Body of pancreas (tissue), 4 donors: ENCODE measurements at places on chromosomes 12 and 14. TPM values are rescaled to one million over a fixed set of nuclear protein-coding genes. Genes with fewer than 3 reads are reported as not detected.

GRCh38 chr14:53193193-53193592 is 40.1 kb upstream of the DDHD1 start:
- H3K27me3 ChIP-seq = no peaks in the 10 kb centered on the region
- no peak overlapping the region for H3K27ac ChIP-seq
- peaks cover 7% of the 10 kb centered on the region for H3K4me1 ChIP-seq
- DNase-seq = no peak

- no peaks in the 10 kb centered on the region for H3K27me3 ChIP-seq
- no peak overlapping the region for H3K27ac ChIP-seq
- H3K4me3 ChIP-seq = no peak overlapping the region
- no peaks in the 10 kb centered on the region for H3K36me3 ChIP-seq
- H3K4me1 ChIP-seq = no peaks in the 10 kb centered on the region
These were observed 30.1 kb downstream of the CKAP4 start for GRCh38 chr12:106217706-106218105.

DNA sequence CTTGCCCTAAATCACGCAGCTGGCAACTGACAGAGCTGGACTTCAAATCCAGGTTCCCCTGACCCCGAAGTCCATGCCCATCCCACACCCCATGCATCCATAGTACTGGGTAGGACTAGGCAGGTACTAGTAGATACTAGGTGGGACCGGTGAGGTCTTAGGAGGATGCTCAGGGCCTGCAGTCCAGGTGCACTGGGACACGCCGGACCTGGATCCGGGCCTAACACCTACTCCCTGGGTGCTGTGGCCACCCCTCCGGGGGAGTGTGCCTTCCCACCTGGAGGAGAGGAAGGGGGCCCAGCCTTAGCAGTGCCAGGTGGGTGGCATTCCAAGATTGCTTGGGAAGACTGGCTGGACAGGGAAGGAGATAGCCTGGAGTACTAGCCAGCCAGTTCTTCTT is 64.8 kb downstream of the CACNA1C start:
- H3K27ac ChIP-seq = no peak overlapping the region
- H3K4me1 ChIP-seq = peaks cover 15% of the 10 kb centered on the region
- no peaks in the 10 kb centered on the region for H3K27me3 ChIP-seq
- DNase-seq = no peak
- no peak overlapping the region for H3K4me3 ChIP-seq
- no peaks in the 10 kb centered on the region for H3K36me3 ChIP-seq

- DNase-seq = no peak
- no peaks in the 10 kb centered on the region for H3K36me3 ChIP-seq
- H3K4me3 ChIP-seq = no peak overlapping the region
These were observed 14.9 kb downstream of the C2CD5 start for GRCh38 chr12:22529281-22530060.

DNA sequence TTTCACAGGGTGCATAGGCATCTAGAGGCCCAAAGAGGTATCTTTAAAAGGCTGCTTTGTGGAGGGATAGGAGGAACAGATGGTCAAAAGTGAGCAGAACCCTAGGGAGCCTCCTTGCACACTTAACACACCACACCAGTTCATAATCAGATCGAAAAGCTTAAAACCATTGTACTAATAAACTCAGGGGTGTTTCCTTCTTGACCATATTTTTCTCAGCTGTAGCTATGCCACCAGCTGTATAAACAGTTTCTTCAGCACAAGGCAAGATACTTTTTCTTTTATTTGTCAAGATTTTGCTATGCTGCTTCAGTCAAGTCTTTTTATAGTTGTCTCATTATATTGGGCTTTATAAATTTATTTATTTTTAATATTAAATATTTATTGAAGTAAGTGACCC is 88.7 kb downstream of the RIC8B start:
- H3K4me3 ChIP-seq = no peak overlapping the region
- no peak overlapping the region for H3K27ac ChIP-seq
- DNase-seq = no peak
- peaks cover 2% of the 10 kb centered on the region for H3K36me3 ChIP-seq

GRCh38 chr14:65101631-65102440 is 481 bp downstream of the MAX start:
- no peaks in the 10 kb centered on the region for H3K27me3 ChIP-seq
- peak overlapping the region; percentile 97 for H3K4me3 ChIP-seq
- H3K4me1 ChIP-seq = peaks cover 26% of the 10 kb centered on the region

GRCh38 chr14:93958567-93959238 is 17.7 kb downstream of the ASB2 start:
- no peaks in the 10 kb centered on the region for H3K36me3 ChIP-seq
- H3K4me3 ChIP-seq = no peak overlapping the region
- H3K27me3 ChIP-seq = no peaks in the 10 kb centered on the region
- DNase-seq = no peak

- no peak for DNase-seq
- no peak overlapping the region for H3K4me3 ChIP-seq
- no peaks in the 10 kb centered on the region for H3K36me3 ChIP-seq
These were observed 120.5 kb downstream of the TBC1D30 start for GRCh38 chr12:64944966-64945365.

- no peaks in the 10 kb centered on the region for H3K27me3 ChIP-seq
- no peak for DNase-seq
- no peaks in the 10 kb centered on the region for H3K36me3 ChIP-seq
- no peak overlapping the region for H3K27ac ChIP-seq
- H3K4me1 ChIP-seq = no peaks in the 10 kb centered on the region
These were observed 37.6 kb upstream of the MGAT4C start for GRCh38 chr12:86293682-86294240.

GRCh38 chr12:24902511-24903328 is 46.2 kb downstream of the BCAT1 start:
- H3K27ac ChIP-seq = peak overlapping the region; percentile 20
- no peaks in the 10 kb centered on the region for H3K36me3 ChIP-seq
- no peak for DNase-seq
- H3K4me1 ChIP-seq = peaks cover 6% of the 10 kb centered on the region

DNA sequence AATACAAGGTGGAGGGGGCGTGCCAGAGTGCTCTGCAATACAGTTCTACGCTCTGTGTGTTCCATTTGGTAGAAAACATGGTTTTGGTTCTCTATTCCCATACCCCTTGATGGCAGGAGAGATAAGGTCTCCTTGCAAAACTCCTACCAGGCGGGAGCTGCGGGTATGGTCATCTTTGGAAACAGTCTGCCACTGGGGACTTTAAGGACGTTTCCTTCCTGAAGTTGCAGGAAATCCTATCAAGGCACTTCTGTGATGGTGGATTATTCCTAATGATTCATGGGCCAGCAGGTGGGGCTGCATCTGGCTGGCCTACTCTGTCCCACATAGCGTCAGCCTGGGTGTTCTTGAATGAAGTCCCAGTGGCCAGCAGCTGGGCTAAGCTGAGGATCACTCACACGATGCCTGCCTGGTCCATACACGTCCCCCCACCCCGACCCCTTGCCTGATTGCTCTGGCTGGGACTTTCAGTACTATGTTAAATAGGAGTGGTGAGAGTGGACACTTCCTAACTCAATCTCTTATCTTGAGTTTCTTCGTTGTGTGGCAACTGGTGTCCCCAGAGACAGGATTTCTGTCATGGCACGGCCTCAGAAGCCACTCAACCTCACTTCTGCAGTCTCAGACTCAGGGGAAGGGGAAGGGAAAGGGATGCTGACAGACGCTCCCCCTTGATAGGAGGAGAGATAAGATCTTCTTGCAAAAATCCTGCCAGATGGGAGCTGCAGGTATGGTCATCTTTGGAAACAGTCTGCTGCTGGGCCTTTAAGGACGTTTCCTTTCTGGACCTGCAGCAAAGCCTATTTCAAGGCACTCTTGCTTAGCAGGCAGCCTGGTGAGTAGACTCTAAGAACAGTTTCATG is 61.0 kb upstream of the FKBP4 start:
- no peak overlapping the region for H3K4me3 ChIP-seq
- no peaks in the 10 kb centered on the region for H3K4me1 ChIP-seq
- no peak overlapping the region for H3K27ac ChIP-seq

DNA sequence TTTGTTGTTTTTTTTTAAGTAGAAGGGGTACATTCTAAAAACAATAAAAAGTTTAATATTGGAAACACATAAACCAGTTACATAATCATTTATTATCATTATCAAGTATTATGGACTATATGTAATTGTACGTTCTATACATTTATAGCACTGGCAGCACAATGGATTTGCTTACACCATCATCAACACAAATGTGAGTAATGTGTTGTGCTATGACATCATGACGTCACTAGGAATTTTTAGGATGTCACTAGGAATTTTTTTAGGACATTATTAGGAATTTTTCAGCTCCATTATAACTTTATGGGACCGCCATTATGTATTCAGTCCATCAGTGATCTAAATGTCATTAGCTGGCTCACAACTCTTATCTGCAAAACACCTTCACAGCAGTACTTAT is 126.8 kb upstream of the SYT10 start:
- no peaks in the 10 kb centered on the region for H3K36me3 ChIP-seq
- DNase-seq = no peak
- no peaks in the 10 kb centered on the region for H3K27me3 ChIP-seq
- no peak overlapping the region for H3K4me3 ChIP-seq
- no peaks in the 10 kb centered on the region for H3K4me1 ChIP-seq

DNA sequence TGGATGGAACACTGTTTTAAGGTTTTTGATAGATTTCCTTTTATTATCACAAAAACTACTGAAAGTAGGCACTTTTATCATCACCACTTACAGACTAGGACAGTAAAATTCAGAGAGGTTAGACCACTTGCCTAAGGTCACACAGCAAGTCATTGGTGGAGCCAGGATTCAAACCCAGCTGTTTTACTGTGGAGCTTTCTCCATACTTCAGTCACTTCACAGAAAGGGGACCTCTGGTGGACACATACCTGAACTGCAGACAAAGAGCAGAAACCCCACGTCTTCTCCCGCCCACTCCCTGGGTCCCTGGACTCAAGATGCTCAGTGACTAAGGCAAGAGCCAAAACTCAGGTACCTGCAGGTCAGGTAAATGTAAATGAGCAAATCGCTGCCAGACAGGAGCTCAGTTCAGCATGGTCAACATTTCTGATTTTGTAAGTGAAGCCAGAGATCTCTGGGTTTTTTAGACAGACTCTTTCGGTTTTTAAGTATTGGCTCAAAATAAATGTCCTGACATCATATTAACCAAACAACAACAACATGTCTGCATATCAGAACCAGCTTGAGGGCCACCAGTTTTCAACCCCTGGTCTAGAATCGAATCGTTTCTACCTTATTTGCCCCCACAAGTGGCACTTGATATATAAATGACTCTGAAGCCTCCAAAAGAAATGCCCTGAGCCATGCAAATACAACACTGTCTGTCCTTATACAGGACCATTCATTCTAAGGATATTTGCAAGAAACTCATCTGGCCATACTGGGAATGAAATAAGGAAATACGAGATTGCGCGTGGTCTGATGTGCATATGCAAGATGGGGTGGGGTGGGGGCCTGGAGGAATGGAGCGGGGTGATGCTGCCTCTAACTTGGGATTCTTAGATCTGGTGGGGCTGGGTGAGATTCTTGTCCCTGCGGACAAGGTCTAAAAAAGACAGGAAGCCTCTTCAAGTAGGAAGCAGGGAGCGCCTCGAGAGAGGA is 110.9 kb downstream of the KSR2 start:
- H3K36me3 ChIP-seq = no peaks in the 10 kb centered on the region
- no peaks in the 10 kb centered on the region for H3K4me1 ChIP-seq
- no peak overlapping the region for H3K4me3 ChIP-seq
- H3K27ac ChIP-seq = no peak overlapping the region
- DNase-seq = peak; percentile 48

GRCh38 chr12:123080634-123081033 is 70.3 kb downstream of the PITPNM2 start:
- no peaks in the 10 kb centered on the region for H3K27me3 ChIP-seq
- DNase-seq = no peak
- peaks cover 14% of the 10 kb centered on the region for H3K4me1 ChIP-seq

GRCh38 chr12:104182144-104182543 is 33.4 kb upstream of the TXNRD1 start:
- DNase-seq = peak; percentile 89
- H3K36me3 ChIP-seq = no peaks in the 10 kb centered on the region
- peak overlapping the region; percentile 82 for H3K27ac ChIP-seq
- no peaks in the 10 kb centered on the region for H3K27me3 ChIP-seq
- peaks cover 35% of the 10 kb centered on the region for H3K4me1 ChIP-seq

DNA sequence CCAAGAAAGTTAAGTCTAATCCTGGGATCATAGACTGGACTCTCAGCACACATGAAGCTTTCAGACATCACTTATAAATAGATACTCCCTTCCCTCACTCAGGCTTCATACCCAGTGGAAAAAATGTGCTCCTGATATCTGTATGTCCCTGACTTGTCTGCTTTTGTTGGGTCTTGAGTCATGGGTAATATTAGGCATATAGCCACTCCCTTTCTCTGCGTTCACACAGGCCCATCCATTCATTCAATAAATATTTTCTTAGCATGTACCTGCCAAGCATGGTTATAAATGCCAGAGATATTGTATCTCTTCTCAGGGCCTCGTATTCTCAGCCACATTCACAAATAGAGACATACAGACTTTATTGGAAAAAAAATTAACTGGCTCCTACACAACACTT is 43.5 kb downstream of the COX16 start:
- peaks cover 31% of the 10 kb centered on the region for H3K4me1 ChIP-seq
- no peak for DNase-seq
- H3K27me3 ChIP-seq = no peaks in the 10 kb centered on the region
- no peak overlapping the region for H3K4me3 ChIP-seq
- no peaks in the 10 kb centered on the region for H3K36me3 ChIP-seq

DNA sequence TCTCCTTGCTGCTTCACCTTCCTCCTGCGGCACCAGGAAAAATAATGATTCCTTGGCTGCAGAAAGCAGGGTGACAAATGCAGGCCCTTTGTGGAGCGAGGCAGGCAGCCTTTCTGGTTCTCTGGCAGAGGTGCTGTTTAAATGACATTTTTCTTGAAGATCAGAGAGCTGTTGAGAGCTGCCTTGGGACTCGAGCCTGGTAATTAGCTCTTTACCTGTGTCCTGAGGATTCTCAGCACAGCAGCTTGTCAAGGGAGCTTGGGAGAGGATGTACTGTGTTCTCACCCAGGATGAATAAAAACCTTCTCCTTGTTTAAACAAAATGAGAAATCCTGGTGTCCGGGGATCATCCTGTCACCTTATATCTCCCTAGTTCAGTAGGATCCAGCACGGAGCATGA is 204.0 kb downstream of the AACS start:
- no peaks in the 10 kb centered on the region for H3K36me3 ChIP-seq
- no peak for DNase-seq
- H3K4me1 ChIP-seq = no peaks in the 10 kb centered on the region
- H3K27ac ChIP-seq = no peak overlapping the region
- no peaks in the 10 kb centered on the region for H3K27me3 ChIP-seq
- no peak overlapping the region for H3K4me3 ChIP-seq

GRCh38 chr14:61559641-61560201 is 135.6 kb upstream of the HIF1A start:
- H3K36me3 ChIP-seq = no peaks in the 10 kb centered on the region
- H3K4me1 ChIP-seq = peaks cover 61% of the 10 kb centered on the region
- H3K4me3 ChIP-seq = no peak overlapping the region
- no peaks in the 10 kb centered on the region for H3K27me3 ChIP-seq

GRCh38 chr12:48744251-48745008 is 27.9 kb upstream of the CCNT1 start:
- H3K4me3 ChIP-seq = no peak overlapping the region
- no peak overlapping the region for H3K27ac ChIP-seq
- no peaks in the 10 kb centered on the region for H3K36me3 ChIP-seq
- H3K27me3 ChIP-seq = no peaks in the 10 kb centered on the region

IGFBP6 gene
- 154 TPM for total RNA-seq

NOVA1 gene
- 0.78 TPM for total RNA-seq

FSCB gene
- under 0.01 TPM for total RNA-seq

IAPP gene
- total RNA-seq = 3.6 TPM

A2M gene
- 97.3 TPM for total RNA-seq

TMEM63C gene
- 0.33 TPM for total RNA-seq

CIROP gene
- total RNA-seq = not detected

SLC25A47 gene
- not detected for total RNA-seq

ESRRB gene
- total RNA-seq = not detected

B4GALNT3 gene
- 4.0 TPM for total RNA-seq

KLRD1 gene
- 0.78 TPM for total RNA-seq

TRHDE gene
- total RNA-seq = 10.9 TPM

GYS2 gene
- total RNA-seq = not detected

TMEM260 gene
- total RNA-seq = 15.8 TPM
